Upper lobe of right lung (tissue), 1 donor: ENCODE measurements at places on chromosomes 13 and 19. TPM values are rescaled to one million over a fixed set of nuclear protein-coding genes. Genes with fewer than 3 reads are reported as not detected.

DNA sequence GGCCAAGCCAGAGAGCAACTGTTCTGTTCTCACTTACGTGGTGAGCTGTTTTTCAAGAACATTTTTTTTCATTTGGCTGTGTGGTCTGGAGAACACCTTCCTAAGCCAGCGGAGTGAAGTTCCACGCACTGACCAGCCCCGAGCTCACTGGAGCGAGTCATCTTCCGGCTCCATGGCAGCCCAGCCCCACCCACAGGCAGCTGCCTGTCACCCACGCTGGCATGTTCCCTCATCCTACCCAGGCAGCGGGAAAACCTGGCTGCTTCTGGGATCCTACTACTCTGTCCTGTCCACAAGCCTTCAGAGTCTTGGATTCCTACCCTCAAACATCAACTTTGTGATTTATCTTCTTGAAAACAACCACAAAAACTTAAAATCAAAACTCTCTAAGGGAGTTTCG, 76.2 kb downstream of the GGACT start:
- H3K4me1 ChIP-seq = peaks cover 10% of the 10 kb centered on the region
- DNase-seq = no peak
- no peaks in the 10 kb centered on the region for H3K36me3 ChIP-seq
- no peak overlapping the region for H3K27ac ChIP-seq

GRCh38 chr13:32205431-32206096, 109.6 kb downstream of the ZAR1L start:
- peaks cover 7% of the 10 kb centered on the region for H3K4me1 ChIP-seq
- H3K4me3 ChIP-seq = no peak overlapping the region

NTF4 gene
- total RNA-seq = 2.7 TPM

GRCh38 chr19:28500982-28501630, 711.8 kb downstream of the UQCRFS1 start:
- H3K4me3 ChIP-seq = no peak overlapping the region
- DNase-seq = no peak
- H3K27me3 ChIP-seq = no peaks in the 10 kb centered on the region
- no peak overlapping the region for H3K27ac ChIP-seq

- no peaks in the 10 kb centered on the region for H3K27me3 ChIP-seq
- peak overlapping the region; percentile 9 for H3K27ac ChIP-seq
- DNase-seq = no peak
- no peaks in the 10 kb centered on the region for H3K4me1 ChIP-seq
These were observed 764.4 kb downstream of the LIG4 start for GRCh38 chr13:107450931-107451330.

DNA sequence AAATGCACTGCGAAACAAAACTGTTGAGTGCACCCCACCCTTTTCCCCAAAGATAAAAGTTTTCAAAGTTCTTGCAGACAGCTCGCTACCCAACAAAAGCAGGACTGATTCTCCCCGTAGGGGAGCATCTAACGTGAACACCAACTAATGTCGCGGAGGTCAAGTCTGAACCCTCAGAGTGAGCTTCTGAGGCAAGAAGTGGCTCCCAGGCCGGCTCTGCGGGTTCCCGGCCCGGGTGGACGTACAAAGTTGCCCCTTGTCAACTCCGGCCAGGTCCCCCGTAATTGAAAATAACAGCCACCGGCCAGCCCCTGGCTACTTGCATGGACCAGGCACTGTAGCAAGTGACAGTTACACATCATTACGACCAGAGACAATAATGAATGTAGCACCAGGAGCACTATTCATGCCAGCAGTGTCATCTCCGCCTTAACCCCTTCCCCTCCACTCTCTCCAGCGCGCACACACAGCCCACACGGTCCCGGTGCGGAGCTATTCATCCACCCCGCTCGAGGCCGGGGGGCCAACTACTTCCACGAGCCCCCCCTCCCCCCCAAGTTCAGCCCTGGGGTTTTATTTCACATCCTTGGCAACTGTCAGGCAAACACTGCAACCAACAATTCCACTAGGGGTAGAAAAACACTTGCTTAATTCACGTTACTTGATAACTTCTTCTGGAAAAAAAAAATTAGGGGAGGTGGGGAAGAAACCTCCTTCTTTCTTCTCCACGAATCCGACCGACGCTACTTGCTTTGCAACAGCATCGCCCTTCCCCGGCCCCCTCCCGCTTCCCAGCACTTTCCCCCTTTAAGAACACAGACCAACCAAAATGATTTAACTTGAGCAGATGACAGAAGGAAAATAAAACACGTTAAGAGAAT, 1.2 kb downstream of the KLF12 start:
- DNase-seq = peak; percentile 64
- H3K27ac ChIP-seq = peak overlapping the region; percentile 83
- H3K4me1 ChIP-seq = peaks cover 15% of the 10 kb centered on the region
- no peaks in the 10 kb centered on the region for H3K27me3 ChIP-seq
- peak overlapping the region; percentile 79 for H3K4me3 ChIP-seq

GRCh38 chr13:98664924-98665637, 87.4 kb downstream of the SLC15A1 start:
- H3K27me3 ChIP-seq = no peaks in the 10 kb centered on the region
- H3K4me3 ChIP-seq = no peak overlapping the region
- no peak for DNase-seq
- no peak overlapping the region for H3K27ac ChIP-seq

DNA sequence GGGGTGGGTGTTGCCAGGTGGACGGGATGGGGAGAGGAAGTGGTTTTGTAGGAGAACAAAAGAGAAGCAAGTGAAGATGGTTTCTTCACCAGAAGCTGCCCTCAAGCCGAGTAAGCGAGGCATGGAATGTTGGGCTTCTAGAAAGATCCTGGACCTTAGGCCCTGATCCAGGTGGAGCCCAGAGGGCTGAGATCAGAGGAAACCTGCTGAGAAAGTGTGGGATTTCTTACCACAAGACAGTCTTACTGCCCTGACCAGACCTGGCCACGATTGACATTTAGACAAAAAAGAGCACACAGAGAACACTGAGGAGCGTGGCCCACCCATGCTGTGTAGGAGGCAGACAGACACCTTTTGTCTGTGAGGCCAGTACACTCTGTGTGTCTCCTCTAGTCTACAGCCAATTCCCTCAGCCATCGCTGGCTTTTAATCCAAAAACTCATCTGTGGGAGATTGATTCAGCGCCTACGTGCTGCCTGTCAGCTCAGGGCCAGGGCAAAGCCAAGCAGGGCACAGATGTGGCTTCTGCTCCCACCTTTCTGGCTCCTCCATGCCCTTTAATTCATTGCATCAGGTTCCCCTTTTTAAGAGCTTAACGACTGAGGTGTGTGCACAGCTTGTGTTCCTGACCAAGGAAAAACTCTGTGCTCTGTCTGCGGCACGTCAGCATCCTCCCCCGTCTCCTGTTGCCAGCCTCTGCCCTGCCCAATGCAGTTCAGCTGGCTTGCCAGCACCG, 123.3 kb downstream of the AKAP11 start:
- H3K4me3 ChIP-seq = no peak overlapping the region
- no peak for DNase-seq
- H3K27me3 ChIP-seq = no peaks in the 10 kb centered on the region
- peaks cover 11% of the 10 kb centered on the region for H3K4me1 ChIP-seq

- DNase-seq = no peak
- H3K27me3 ChIP-seq = no peaks in the 10 kb centered on the region
- H3K27ac ChIP-seq = peak overlapping the region; percentile 93
- H3K4me3 ChIP-seq = peak overlapping the region; percentile 68
These were observed 2.7 kb downstream of the FSTL3 start for GRCh38 chr19:678791-679388.

GRCh38 chr19:35262101-35262761, 6.5 kb upstream of the USF2 start:
- H3K36me3 ChIP-seq = no peaks in the 10 kb centered on the region
- peak; percentile 63 for DNase-seq
- peaks cover 29% of the 10 kb centered on the region for H3K4me1 ChIP-seq
- no peak overlapping the region for H3K4me3 ChIP-seq
- no peak overlapping the region for H3K27ac ChIP-seq
- H3K27me3 ChIP-seq = no peaks in the 10 kb centered on the region

DNA sequence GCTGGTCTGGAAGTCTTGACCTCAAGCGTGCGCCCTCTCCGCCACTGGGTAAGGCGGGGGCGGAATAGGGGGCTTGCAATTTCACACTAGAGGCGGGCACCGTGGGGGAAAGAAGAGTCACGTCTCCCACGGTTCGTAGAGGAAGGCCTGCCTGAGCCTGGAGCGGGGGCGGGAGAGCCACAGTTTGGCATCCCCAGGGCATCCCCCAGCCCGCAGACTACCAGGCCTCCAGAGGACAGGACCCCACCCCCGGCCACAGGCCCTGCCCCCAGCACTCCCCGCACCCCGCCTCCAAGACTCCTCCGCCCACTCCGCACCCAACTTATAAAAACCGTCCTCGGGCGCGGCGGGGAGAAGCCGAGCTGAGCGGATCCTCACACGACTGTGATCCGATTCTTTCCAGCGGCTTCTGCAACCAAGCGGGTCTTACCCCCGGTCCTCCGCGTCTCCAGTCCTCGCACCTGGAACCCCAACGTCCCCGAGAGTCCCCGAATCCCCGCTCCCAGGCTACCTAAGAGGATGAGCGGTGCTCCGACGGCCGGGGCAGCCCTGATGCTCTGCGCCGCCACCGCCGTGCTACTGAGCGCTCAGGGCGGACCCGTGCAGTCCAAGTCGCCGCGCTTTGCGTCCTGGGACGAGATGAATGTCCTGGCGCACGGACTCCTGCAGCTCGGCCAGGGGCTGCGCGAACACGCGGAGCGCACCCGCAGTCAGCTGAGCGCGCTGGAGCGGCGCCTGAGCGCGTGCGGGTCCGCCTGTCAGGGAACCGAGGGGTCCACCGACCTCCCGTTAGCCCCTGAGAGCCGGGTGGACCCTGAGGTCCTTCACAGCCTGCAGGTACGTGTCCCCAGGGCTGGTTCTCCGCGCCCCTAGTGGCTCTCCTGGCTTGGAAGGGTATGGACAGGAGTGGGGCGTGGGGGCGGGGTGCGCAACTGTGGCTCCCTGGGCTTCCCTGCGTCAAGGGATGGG, at the start of gene ANGPTL4:
Gene ANGPTL4, plus strand, starts transcription at position 353 of the 969 bp plus-strand sequence. Its CDS starts 167 bp downstream, at position 520.
- H3K27me3 ChIP-seq = no peaks in the 10 kb centered on the region
- no peaks in the 10 kb centered on the region for H3K36me3 ChIP-seq
- H3K27ac ChIP-seq = peak within 1 kb of the TSS; percentile 72

GPR12 gene
- total RNA-seq = not detected

- no peaks in the 10 kb centered on the region for H3K36me3 ChIP-seq
- DNase-seq = no peak
- H3K4me3 ChIP-seq = no peak overlapping the region
- no peaks in the 10 kb centered on the region for H3K27me3 ChIP-seq
- H3K4me1 ChIP-seq = no peaks in the 10 kb centered on the region
- no peak overlapping the region for H3K27ac ChIP-seq
These were observed 116.4 kb downstream of the AKAP11 start for GRCh38 chr13:42388326-42388725.

ZNF667 gene
- total RNA-seq = 2.8 TPM

DNA sequence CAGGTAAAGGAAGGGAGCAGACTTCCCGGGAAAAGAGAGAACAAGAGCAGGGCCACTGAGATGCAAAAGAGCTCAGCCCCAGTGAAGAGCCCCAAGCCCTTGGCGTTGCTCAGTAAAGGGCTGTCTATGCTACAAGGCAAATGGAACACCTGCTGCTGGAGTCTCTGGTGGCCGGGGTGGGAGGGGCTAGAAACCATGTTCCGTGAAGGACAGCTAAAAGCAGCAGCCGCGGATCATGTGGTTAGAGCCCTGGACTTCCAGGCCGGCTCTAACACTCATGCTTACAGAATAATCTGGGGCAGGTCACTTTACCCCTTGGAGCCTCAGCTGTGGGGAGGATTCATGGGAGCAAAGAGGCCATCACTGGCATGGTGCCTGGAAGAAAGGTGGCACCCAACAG, 17.8 kb downstream of the POU2F2 start:
- H3K4me1 ChIP-seq = no peaks in the 10 kb centered on the region
- H3K27me3 ChIP-seq = no peaks in the 10 kb centered on the region
- H3K4me3 ChIP-seq = no peak overlapping the region
- H3K36me3 ChIP-seq = no peaks in the 10 kb centered on the region

PLIN3 gene
- total RNA-seq = 31.9 TPM

SIGLEC10 gene
- total RNA-seq = 12.6 TPM

ETV2 gene
- 0.72 TPM for total RNA-seq

DNA sequence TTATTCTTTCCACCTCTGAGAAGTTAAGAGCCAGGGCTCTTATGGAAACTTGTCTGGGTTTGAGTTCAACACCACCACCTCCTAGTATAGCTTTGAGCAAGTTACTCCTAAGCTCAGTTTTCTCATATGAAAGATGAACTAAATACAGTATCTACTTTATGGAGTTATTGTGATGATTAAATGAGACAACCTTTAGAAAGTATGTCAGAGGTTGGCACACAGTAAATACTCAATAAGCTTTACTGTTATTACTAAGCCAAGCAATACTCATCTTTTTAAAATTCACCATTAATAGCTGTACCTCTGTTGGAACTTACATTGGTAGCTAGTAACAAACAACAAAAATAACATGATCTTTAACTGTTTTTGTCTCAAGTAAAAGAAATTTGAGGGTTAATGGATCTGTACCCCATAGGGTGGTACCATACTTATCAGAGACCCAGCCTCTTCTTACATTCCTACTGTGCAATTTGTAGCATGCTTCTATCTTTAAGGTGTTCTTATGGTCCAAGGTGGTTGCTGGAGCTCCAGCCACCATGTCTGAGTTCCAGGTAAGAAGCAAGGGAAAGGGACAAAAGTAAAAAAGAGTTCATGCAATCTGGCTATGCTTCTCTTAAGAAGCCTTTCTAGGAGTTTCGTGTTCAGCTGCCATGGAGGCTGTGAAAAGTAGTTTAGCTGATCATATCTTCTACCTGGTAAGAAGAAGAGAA, 24.1 kb upstream of the NDFIP2 start:
- H3K4me3 ChIP-seq = no peak overlapping the region
- no peak for DNase-seq
- no peaks in the 10 kb centered on the region for H3K36me3 ChIP-seq
- no peaks in the 10 kb centered on the region for H3K4me1 ChIP-seq

- DNase-seq = no peak
- H3K27ac ChIP-seq = no peak overlapping the region
- peaks cover 4% of the 10 kb centered on the region for H3K4me1 ChIP-seq
- H3K36me3 ChIP-seq = peaks cover 77% of the 10 kb centered on the region
- no peaks in the 10 kb centered on the region for H3K27me3 ChIP-seq
These were observed 11.2 kb downstream of the SLC1A5 start for GRCh38 chr19:46776927-46777911.

DNA sequence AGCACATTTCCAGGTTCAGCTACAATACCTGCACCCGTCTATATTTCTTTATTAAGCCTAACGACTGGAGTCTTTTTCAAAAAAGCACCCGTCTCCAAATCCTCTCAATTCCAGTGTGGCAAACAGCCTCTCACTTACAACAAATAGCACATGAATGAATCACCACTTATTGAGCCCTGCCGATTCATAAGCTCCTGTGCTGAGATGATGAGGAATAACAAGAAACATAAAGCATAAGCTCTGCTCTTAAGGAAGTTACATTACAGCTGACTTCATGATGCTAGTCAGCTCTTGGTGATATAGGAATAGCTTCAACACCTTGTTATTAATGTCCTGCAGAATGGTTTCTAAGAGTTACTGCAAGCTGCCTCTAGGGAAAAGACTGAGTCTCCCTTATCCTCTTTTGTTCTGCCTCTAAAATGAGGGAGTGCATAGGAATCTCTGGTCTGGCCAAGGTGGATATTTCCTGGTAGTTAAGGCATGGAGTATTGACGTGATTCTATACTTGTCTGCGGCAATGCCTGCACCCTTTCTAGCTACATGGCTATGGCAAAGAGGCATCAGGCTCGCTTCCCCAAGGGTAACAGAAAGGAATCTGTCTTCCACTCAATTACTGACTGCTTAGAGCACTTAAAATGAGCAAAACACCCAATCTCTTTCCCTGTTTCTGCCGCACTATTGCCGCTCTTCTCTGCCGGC, 195.7 kb downstream of the KLF12 start:
- H3K4me3 ChIP-seq = no peak overlapping the region
- no peak overlapping the region for H3K27ac ChIP-seq
- H3K4me1 ChIP-seq = no peaks in the 10 kb centered on the region
- no peaks in the 10 kb centered on the region for H3K36me3 ChIP-seq

NLRP11 gene
- not detected for total RNA-seq
